ENCODE measurements at places on chromosomes 1 and 21.

DNA sequence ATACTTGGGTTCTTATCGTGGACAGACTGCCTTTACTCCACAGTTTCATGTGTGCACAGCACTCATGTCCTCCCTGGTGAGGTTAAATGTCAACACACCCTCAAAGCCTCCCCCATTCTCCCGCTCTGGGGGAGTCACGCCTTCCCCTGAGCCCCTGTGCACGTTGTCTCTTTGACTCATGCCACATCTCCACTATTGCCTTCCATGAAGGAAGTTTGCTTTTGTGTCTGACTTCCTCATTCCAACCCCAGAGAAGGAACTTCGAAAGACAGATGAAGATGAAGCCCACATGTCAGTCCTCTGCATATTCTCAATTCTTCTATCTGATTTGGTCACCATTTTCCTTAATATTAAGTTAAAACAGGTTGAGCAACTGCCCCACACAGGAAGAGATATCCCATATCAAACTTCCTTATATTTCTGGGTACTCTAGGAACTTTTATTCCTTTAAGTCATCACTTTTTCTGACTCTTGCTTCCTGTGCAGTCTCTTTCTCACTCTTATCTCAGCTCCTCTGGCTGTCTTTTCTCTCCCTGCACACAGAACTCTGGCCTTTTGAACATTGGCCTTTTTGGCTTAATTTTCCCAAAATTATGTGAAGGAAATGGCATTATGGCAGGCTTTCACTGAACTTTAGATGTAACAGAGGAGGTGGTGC lies 41.5 kb downstream of the C4BPA start:
- no peak for DNase-seq

DNA sequence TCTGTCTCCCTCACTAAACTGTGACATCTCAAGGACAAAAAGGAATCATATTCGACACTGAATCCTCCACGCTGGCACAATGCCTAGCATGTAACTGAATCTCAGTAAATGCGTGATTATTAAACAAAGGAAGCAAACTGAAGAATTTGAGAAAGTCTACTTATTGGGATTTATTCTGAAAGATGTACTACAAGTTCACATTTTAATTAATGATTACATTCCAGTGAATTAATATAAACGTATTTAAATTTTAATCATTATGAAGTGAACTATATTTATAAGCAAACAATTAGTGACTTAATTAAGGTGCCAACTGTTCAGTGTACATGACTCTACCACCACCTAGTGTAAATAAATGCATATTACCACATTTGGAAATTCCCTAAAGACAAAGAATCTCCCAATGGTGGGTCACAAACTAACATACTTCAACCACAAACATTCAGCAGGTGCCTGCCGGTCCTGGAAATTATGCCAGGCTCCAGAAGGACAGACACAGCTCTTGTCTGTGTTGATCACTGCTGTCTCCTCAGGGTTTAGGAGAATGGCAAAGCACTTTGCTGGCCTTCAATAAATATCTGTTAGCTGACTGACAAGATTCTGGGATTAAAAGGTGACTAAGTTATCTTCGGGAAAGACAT lies 56.3 kb downstream of the SMYD3 start:
- DNase-seq = no peak

DNA sequence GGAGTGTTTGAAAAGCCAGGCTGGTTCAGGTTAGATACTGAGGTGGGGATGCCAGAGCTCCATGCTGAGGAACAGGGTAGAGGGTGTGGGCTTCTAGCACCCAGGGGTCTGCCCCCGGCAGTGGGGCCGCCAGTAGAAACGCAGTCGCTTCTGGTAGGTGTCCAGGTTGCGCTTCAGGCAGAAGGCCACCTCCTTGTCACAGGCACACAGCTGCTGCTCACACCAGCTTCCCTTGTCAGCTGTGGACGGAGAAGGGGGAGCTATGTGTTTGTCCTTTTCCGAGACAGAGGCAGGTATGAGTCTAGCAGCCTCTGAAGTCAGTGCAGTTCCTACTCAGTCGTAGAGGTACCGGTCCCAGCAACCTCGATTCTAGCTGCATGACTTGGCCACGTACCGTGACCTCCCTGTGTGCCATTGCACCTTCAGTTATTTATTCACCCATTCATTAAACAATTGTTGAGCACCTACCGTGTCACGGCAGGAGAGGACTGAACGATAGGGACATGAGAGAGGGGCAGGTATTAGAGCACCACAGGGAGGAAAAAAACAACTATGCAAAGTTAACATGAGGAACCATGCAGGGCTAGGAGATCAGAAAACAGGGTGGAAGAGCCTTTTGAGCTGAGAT lies 5.2 kb downstream of the PLA2G2D start:
- DNase-seq = no peak

GRCh38 chr1:74530892-74531291 lies 18.5 kb upstream of the LRRC53 start:
- no peak for DNase-seq

DNA sequence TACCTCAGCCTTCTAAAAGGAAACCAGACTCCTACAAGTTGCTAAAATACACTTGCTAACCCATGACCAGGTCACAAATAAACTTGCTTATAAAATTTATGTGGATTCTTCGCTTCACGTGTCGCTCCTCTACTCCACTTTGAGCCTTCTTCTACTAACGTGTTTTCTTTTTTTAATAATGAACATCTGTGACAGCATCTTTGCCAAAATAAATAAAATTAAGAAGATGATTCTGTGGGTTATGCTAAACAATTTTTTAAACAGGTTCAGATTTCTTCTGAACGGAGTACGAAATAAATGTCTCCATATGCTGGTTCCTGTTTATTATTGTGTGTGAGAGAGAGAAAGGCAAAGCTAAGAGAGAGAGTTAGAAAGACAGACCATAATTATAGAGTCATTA lies 735.8 kb downstream of the LTN1 start:
- no peak for DNase-seq

- DNase-seq = no peak
Observed at GRCh38 chr1:30104551-30104950, 618.8 kb downstream of the MATN1 start.

DNA sequence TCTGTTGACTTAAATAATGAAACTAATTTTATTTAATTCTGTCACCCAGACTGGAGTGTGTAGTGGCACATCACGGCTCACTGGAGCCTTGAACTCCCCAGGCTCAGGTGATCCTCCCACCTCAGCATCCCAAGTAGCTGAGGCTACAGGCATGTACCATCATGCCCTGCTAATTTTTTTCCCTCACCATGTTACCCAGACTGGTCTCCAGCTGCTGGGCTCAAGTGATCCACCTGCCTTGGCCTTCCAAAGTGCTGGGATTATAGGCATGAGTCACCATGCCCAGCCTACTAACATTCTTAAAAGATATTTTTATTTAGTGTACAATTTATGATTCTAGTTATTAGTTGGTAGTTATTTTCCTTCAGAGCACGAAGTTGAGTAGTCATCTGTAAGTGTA lies 49.5 kb downstream of the NRDC start:
- DNase-seq = no peak

- no peak for DNase-seq
Observed at GRCh38 chr1:116015679-116016078, 39.4 kb downstream of the SLC22A15 start.

GRCh38 chr1:106688446-106688845 lies 368.0 kb upstream of the PRMT6 start:
- no peak for DNase-seq

- DNase-seq = no peak
Observed at GRCh38 chr1:214116258-214116657, 128.5 kb downstream of the PROX1 start.

DNA sequence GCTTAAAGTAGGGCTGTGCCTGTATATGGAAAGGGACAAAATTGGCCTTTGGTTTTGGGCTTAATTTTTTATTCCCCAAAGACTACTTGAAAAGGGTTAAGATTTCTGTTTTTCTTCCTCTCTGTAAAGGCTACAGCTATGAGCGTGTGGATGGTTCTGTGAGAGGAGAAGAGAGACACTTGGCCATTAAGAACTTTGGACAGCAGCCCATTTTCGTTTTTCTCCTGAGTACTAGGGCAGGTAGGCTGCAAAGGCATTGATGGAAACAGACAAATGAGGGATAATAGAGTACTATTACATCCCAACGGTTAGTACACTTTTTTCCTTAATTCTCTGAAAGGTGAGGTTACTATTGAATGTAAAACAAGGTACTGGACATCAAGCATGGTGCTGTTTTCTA lies 29.6 kb downstream of the CHD1L start:
- no peak for DNase-seq

DNA sequence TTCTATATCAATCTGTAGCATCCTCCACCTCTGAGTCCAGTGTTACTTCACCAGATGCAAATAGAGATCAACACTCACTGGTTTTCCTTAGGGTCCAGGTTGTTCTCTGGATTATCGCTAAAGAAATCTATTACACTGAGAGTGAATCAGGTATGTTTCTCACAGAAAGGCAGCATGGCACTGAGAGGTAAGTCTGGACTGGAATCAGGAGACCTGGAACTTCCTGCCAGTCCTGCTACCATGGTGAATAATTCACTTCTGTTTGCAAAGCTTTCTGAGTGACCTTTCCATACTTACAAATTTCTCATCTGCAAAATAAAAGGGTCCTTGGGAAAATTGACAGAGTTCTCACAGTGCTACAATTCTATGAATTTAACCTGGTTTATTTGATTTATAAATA lies 1583.3 kb downstream of the MRPL39 start:
- DNase-seq = no peak

DNA sequence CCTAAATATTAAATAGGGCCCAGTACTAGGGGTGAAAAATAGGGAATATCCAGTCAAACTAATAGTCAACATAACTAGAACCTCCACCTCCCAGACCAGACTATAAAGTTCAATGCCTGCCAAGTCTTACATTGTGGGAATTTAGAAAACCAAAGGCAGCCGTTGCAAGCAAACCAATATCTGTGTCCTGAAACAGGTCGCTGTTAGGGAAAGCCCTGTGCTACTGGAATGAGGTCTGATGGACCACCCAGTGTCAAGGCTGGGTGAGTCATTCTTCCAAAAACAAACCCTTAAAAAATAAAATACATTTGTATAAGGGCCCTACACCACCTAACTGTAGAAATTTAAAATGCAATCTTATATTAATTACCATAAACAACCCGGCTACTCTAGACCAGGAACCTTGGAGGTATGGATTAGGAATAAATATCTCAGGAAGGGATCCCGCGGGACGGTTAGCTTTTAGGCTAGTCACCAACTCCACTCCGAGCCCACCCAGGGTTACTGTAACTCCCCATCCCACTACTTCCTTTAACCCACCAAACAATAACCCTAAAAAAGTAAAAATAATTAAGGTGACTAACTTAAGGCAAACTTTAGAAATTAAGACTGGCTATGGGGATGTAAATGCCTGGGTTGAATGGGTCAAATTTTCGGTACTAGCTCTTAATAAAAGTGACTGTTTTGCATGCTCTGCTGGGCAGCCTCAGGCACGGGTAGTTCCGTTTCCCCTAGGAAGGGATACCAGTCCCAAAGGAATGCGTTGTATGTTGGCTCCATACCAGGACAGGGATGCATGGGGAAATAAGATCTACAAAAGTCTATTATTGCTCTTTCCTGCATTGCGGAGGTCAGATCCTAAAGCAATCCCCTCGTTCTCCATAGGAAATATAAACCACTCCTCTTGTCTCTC lies 65.4 kb upstream of the TLR5 start:
- DNase-seq = no peak

DNA sequence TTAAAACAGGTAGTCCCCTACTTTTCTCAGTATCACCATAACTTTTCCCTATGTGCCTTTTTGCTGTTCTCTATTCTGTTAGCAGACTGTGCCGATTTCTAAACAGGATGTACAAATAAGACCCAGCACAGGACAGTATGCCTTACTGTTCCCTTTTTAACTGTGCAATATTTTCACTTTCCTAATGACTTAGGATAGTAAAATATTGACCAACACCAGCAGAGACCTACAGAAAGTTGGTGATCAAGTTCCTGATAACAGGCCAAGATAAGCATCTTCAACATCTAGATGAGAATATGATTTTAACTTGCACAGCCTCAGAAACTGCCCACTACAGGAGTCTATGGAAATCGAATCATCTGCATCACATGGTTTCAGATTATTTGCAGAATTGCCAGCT lies 42.0 kb downstream of the ADSS2 start:
- no peak for DNase-seq

DNA sequence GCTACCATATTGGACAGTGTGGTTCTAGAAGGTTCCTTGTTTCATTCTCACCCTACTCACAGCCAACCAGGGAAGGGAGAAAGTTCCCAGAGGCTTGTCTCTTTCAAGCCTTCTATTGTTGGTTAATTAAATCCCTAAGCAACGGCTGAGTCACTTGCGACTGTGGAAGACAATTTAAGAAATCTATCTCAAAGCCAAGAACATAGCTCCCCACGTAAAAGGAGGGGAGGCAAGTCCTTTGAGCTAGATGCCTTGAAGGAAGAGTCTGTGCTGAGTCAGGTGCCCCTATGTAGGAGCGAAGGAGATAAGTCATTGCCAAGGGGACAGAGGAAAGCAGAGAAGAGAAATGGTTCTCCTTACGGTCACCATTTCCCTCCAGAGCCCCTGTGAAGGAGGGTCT lies 79.4 kb upstream of the PPP2R5A start:
- no peak for DNase-seq

GRCh38 chr1:16162163-16162822 lies 6.4 kb upstream of the EPHA2 start:
- peak; percentile 52 for DNase-seq

GRCh38 chr1:93804412-93804811 lies 74.6 kb downstream of the DNTTIP2 start:
- no peak for DNase-seq

DNA sequence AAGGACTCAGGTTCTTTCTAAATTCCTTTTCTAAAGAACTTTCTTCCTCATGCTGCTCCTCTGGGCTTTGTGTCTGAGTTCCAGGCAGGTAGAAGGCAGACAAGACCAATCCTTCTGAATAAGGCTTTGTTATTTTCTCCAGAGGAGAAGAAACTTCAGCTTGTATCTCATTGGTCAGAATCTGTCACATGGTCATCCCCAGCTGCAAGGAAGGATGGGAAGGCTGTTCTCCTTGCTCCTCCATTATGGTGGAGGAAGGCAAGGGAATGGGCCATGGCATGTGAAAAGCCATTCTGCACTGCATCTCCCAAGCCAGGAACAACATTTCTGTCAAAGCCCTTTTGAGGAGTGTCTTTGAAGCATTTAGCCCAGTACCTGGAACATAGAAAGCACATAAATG lies 50.6 kb upstream of the NTPCR start:
- no peak for DNase-seq

DNA sequence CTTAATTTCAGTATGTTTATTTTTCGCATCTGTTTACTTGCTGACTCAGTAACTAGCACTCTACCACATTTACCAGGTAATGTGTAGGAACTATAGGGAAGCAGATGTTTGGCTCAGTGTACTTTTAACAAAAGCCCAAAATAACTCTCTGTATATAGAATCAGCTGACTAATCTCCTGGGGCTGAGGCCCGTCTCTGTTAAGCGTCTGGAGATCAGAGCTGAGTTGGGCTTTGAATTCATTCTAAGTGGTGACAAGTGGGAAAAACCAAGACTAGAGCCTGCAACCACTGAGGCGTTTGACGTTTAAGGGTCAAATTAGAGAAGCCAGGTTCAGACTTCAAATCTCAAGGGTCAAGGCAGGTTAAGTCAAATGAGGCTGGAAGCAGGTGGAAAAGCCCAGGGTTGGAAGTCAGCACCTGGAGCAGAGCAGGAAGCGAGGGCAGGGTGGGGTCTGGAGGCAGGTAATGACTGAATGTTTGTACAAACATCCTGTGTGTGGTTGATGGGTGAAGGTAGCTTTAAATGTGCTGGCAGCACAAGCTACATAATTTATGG lies 56.8 kb upstream of the LYST start:
- DNase-seq = peak; percentile 7
